ENCODE measurements at places on chromosomes 2 and 18.

DNA sequence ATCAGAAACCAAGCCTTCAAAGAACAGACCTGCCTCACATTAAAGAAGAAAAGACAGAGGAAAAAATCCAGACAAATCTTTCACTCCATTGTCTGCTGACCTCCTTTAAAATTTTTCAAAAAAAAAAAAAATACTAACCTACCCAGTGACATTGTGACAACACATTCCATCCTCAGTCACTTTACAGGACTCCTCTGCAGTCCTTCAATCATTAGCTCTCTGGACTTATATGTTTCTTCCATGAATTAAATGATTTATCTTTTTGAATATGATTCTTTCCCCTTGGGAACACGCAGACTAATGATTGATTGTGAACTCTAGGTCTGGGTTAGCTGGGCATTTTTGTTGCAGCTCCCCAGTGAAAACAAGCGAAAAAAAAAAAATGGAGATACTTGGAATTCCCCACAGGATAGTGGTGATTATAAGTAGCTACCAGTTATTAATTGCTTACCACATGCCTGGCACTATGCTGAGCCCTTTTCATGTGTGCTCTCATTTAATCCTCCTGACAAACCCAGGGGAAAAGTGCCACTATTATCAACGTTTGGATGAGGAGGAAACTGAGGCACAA, 261.3 kb upstream of the NCKAP5 start:
- no peak for DNase-seq

DNA sequence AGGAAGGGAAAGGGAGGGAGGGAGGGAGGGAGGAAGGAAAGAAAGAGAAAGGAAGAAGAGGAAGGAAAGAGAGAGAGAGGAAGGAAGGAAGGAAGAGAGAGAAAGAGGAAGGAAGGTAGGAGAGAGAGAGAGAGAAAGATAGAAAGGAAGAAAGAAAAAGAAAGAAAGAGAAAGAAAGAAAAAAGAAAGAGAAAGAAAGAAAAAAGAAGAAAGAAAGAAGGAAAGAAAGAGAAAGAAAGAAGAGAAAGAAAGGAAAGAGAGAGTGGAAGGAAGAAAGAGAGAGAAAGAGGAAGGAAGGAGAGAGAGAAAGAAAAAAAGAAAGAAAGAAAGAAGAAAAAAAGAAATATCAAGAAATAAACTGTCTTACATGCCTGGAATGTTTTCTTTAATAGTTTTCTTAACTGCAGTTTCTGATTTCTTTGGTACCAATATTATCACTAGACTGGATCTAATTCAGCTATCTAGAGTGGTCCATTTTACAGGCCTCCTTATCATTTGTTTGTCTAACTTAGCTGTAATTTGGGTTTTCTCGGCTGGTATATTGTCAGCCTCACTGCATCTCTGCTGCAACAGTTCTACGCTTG, 59.6 kb upstream of the MBOAT2 start:
- no peak for DNase-seq

GRCh38 chr18:12028040-12028628, 46.8 kb downstream of the IMPA2 start:
- DNase-seq, result no peak

- DNase-seq, result no peak
Measured at GRCh38 chr2:9095226-9095625, 91.7 kb upstream of the MBOAT2 start.

DNA sequence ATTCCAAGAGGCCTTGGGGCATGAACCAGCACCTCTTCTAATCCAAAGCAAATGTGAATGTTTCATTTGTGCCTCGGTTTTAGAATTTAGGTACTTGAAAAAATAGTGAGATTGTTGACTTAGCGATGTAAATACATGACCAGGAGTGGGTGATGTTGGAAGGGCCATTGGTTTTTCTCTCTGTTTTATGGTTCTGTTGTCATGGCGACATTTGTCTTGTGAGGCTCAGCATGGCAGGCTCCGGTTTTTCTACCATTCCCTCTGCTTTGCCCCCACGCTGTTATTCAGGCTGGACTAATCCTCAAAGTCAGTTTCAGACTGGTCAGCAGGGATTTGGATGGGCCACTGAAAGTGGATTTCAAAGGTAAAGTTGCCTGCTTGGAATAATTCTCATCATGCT, 255.4 kb downstream of the ALPK2 start:
- DNase-seq, result no peak

DNA sequence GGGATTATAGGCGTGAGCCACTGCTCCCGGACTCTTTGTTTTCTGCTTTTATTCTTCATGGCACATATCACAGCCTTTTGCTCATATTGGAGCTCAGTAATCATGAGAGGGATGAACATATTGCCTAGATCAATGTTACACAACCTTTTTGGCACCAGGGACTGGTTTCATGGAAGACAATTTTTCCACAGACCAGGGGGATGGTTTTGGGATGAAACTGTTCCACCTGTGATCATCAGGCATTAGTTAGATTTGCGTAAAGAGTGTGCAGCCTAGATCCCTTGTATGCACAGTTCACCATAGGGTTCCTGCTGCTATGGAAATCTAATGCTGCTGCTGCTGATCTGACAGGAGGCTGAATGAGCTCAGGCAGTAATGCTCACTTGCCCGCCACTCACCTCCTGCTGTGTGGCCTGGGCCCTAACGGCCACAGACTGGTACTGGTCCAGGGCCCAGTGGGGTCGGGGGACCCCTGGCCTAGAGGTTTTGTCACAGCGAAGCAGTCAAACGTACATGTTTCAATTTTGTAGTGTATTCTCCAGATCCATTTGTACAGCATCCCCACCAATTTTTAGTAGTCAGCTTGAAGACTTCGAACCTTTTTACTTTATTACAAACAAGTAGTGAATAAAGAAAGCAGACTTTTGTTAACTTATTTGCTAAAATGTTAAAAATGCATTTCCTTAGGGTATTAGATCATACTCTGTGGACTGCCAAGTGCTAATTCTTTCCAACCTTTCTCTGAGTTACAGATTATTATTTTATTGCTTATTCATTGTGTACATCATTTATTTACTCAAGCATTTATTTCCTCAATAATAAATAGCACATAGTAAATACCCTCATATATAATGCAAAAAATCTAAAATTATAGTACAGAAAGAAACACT, 6.2 kb downstream of the DAW1 start:
- no peak for DNase-seq

DNA sequence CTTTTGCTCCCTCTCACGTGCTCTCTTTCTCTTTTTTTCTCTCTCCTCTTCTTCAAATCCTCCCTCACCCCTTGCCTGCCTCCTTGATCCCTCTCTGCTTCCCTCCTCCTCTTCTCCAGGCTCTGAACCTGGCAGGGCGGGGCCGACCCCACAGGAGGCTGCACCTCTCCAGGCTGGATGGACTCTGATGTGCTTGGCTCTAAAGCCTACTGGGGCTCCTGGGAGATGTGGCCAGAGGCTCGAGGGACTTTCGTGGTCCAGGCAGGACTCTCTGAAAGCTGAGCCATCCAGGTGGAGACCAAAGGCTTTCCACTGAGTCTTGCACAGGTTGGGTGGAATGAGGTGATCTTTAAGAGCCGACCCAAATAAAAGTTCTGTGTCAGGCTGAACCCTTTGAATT, 25.4 kb downstream of the DYSF start:
- no peak for DNase-seq

DNA sequence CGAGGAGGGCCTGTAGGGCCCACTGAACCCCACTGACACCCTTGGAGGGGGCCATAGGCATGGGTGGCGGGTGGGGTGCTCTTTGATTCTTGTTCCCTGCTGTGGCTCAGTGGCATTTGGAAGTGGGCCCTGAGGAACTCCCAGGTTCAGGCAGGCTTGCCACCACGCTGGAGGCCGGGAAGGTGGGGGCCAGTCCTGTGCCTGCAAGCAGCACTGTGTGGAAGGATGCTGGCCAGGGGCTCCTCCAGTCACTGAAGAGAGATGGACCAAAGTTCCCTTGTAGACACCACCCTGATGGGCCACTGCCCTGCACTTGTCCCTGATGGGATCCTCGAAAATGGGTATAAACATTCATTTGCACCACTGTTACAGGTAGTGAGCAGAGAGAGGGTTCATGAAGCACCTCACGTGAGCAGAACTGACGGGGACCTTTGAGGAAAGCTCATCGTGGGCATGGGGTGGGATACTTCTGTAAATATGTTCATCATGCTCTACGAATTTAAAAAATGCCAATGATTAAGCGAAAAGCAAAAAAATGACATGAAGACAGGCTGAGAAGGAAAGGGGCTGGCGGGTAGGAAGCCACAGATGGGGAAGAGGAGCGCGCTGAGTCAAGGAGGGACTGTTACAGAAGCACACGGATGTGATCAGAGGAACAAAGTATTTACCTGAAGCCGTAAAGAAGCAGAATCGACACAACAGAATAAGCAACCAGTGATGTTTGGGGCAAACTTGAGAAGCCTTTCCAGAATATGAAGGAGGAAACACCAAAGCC, 45.2 kb upstream of the ASB1 start:
- DNase-seq, result no peak
